ENCODE measurements at places on chromosomes 6 and 20.

DNA sequence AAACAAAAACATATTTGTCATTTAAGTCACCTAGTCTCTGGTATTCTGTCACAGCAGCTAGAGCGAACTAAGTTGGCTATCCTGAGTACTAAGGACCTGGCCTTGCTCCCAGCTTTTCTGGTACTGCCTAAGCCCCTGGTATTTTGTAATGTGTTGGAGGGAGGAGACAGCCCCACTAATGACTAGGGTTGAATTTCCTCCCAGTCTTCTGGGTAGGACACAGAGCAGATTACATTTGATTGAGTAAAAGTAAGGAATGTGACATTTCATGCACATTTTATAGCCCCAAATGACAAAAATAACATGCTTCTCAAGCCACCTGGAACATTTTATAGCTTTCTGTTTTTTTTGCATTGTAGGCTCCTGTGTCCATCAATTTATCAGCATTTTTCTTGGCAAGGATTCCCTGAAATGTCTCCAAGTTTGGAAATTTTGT lies 47.9 kb upstream of the DDR1 start:
- no peak for DNase-seq

- DNase-seq, result no peak
Observed at GRCh38 chr6:135673501-135674309, 176.2 kb upstream of the AHI1 start.

DNA sequence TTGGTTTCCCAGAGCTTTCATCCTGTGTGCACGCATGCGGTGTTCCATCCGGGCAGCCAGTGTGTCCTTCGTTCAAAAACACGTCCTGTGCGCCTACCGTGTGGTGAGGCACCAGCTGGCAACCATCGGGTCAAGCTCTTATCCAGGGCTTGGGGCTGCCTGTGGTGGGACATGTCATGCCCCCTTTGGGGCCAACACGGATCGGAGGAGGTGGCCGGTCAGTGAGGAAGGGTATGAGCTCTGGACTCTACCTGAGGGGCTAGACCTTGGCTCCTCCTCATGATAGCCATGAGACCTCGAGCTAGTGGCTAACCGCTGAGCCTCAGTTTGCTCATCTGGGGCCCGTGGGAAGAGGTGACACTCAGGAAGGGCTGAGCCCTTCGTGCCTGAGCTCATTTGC lies 158.5 kb upstream of the PMEPA1 start:
- DNase-seq, result no peak

- no peak for DNase-seq
Observed at GRCh38 chr6:168075787-168076202, 3.2 kb downstream of the FRMD1 start.

DNA sequence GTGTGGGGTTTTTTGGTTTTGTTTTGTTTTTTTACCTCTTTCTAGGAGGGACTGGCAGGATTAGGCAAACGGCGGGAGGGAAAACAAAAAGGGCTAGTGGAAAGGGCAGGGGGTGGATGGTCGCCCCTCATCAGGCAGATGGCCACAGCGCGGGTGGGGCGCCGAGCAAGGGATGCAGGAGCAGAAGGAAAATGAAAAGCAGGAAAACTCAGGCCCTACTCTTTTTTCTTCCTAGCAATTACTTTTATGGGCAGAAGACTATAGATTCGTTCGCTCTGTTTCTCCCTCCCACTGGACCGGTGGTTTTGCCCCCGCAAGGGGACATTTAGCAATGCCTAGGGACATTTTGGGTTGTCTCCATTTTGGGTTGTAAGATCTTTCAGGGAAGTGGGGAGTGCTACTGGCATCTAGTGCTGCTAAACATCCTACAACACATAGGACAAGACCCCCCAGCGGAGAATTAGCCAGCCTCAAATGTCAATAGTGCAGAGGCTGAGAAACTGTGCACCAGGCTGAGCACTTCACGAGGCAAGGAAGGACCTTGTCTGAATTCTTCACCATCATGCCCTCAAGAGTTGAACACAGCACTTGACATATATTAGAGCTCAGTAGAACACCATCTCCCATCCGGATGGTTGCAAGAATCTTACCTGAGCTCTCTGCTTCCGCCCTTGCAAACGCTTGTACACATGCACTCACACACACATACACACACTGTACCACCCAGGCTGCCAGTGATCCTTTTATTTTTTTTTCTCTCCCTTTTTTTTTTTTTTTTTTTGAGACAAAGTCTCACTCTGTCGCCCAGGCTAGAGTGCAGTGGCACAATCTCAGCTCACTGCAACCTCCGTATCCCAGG lies 4.8 kb upstream of the ZMYND8 start:
- no peak for DNase-seq

DNA sequence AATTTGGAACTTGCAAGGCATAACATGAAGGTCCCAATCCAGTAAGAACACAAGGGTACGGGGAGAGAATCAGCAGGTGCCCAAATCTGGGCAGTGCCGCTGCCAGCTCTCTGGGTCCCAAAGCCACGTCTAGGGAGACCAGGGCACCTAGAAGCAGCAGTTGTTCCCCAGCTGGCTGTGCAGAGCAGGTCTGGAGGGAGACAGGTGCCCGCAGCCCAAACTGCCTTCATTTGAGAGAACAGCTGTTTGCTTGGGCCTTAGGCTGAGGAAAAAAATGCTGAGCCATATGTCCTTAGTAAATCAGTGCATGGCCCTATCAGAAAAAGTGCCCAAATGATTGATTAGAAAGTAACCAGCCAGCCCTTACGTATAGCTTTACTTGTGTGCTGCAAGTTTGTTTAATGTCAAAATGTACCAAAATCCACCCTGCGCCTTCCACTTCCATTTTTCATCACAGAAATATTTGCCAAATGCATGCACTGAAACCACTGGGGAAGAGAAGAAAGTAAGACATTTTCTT lies 9.1 kb upstream of the PRELID3B start:
- no peak for DNase-seq

GRCh38 chr6:157996201-157996712 lies 14.6 kb downstream of the SYNJ2 start:
- no peak for DNase-seq
